Central memory CD8-positive, alpha-beta T cell (primary cell): ENCODE measurements at places on chromosomes 7 and 10.

DNA sequence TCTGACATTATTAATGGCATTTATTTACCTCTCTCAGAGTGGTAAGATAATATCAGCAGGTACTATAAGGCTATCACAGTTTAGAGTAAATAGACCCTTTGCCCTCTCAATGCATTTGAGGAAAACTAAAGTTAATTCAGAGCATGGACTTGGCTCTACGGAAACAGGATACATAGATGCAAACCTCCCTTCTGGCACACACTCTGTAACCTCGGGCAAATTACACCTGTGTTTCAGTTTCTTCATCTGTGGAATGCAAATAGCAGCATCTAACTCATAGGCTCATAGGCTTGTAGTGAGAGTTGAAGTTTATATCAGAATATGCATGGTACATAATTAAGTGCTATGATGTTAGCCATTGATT, 5.6 kb downstream of the RAPGEF5 start:
- DNase-seq: no peak

DNA sequence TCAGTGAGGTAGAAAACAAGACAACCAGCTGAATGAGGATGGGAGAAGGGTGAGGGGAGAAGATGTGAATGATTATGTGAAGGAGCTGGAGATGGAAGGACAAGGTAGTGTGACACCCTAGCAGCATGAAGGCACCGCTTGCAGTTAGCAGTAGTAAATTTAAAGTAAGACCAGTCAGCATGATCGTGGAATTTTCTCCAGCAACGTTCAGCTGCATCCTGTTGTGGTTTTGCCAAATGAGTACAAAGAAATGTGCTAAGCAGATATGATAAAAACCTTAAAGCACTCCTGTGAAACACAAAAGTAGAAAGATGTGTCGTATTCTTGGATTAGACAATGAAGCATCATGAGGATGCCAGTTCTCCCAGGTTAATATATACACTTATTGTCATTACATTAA, 34.1 kb upstream of the IFRD1 start:
- DNase-seq: no peak

DNA sequence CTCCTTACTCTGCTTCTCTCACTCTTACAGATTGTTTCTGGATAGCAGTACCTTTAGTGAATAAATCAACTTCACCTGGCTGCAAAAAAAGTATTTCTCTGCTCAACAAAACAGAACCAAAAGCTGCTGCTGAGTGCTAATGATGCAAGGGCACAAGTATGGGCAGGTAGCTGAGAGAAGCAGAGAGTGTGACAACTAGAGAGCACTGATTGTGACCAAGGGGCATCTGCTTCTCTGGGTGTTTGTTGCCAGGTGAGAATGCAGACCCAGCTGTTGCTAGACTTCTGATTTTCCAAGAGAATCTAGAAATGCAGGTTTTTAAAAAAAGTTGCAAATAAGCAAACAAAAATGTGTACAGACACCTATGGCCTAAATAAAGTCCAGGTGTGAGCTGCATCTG, 25.3 kb upstream of the PPIF start:
- DNase-seq: no peak

DNA sequence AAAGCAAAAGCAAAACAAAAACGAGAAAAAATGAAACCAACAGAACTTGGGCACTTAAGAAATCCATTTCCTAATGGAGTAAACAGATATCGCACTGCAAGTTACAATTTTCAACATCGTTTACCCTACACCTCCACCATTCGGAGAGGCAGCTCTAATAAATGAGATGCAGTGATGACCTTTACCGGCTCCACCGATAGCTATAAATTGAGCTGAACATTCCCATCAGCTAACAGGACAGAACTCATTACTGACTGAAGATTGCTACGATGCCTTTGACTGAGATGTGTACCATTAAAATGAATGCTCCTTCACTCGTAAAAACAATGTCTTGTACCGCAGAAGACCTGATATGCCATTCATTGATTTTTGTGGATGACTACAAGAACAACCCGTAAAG, 465.6 kb downstream of the DPP6 start:
- DNase-seq: no peak

GRCh38 chr7:49926720-49927119, 153.3 kb downstream of the VWC2 start:
- DNase-seq: no peak

DNA sequence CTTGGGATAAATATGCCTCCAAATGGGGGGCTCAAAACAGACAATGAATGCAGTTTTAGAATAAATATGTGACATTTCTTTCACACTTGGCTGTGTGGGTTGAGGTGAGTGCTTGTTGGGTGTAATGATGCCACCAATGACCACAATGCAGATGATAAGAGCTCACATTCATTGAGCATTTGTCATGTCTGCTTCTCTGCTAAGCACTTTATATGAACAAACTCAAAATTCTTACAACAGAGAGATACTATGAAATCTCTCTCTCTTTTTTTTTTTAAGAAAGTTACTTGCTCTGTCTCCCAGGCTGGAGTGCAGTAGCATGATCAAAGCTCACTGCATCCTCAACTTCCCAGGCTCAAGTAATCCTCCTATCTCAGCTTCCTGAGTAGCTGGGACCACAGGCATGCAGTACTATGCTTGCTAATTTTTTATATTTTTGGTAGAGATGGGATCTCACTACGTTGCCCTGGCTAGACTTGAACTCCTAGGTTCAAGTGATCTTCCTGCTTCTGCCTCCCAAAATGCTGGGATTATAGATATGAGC, 185.4 kb downstream of the JCAD start:
- no peak for DNase-seq

GRCh38 chr7:15557186-15557585, 4.6 kb downstream of the AGMO start:
- DNase-seq: no peak

DNA sequence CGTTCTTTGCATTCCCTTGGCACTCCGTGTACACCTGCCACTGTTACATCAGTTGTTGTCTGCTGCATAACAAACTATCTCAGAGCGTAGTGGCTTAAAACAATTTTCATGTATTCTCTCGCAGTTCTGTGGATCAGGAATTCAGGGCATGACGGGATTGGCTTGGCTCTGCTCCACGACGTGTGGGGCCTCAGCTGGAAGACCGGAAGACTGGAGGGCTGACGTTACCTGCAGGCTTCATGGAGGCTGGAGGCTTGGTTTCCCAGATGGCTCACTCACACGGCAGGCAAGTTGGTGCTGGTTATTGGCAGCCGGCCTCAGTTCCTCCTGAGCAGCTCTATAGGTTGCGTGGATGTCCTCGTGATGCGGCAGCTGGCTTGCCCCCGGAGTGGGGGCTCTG, 25.5 kb downstream of the NYAP1 start:
- no peak for DNase-seq

GRCh38 chr10:103912759-103913158, 5.2 kb downstream of the STN1 start:
- no peak for DNase-seq

DNA sequence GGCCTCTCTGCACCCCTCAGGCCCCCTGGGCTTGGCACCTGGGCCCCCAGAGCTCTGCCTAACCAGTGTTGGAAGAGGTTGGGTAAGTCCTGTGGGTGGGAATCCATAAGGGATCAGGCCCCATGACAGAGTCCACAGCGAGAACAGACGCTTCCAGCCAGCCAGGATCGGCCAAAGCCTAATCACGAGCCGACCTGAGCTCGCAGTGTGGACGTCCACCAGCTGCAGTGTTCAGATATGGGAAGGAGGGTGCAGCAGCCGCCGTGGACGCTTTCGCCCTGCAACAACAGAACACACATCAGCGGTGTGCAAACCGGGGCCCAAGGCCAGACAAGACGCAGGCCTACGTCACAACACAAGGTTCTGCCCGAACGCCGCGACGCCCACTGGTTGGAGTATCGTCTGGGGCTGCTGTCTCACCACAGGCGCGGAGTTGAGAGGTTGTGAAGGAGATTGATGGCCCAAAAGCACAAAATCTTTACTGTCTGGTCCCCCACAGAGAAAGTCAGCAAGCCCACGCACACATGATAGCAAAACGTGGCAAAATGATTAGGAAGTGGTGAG, 102.1 kb downstream of the FOXL3 start:
- DNase-seq: no peak

DNA sequence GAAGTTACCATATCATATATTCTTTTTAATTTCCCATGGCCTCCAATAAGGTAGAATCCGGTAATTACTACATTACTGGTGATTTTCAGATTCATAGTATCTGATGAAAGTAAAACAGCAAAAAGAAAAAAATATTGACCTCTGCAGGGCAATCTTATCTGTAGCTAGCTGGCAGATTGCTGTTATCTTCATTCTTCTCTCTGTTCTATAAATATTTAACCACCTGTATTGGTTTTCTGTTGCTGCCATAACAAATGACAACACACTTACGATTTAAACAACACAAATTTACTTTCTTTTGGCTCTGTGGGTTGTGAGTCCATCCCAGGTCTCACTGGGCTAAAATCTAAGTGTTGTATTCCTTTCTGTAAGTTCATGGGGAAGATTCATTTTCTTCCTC, 164.5 kb downstream of the ZEB1 start:
- DNase-seq: no peak

DNA sequence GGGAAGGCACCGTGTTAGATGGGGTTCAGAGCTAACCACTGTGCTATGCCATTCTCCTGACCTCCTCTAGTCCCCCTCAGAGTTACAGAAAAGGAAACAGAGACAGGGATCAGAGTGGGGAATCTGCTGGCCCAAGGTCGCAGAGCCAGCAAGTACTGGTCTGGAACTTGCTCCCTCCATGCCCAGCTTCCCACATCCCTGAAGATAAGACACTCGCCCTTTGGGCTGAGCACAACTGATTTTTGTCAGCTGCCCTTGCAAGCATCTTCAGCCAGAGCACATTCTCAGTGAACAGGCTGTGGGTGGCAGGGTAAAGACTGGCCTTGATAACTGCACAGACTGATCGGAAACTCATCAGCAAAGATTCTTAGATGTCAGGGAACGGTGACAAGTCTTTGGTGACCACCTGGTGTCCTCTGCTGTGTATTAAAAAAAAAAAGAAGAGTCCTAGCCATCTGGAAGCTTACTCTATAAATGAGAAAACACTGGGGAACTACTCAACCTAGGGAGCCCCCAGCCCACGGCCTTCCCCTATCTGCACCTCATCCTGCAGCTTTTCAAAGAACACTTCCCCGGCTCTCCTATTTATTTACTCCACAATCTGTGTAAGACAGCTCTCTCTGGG, 1.3 kb upstream of the SORBS1 start:
- no peak for DNase-seq

GRCh38 chr10:16867556-16867955, 50.3 kb upstream of the RSU1 start:
- DNase-seq: no peak

DNA sequence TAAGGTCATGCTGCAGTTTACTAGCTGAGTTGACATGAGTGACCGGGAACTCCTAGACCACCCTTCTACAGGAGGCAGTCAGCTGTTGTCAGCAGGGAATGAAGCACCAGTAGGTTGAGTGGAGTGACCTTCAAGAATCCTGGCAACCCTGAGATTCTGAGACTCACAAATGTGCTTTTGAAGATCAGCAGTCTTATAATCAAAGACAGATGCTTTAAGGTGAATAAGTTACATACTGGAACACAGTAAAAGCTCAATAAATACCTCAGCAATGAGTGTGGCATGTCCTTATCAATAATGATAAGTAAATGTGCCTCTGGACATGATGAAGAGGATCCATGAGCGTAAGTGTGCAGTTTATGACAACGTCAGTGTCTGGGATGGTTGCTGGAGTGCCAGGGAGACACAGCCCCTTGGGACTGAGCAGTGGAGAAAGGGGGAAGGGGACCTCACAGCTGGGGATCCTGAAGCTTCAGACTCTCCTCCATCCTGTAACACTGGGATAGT, 11.9 kb upstream of the OR6V1 start:
- no peak for DNase-seq

- DNase-seq: no peak
Measured at GRCh38 chr10:73289958-73290357, 37.5 kb upstream of the MRPS16 start.

DNA sequence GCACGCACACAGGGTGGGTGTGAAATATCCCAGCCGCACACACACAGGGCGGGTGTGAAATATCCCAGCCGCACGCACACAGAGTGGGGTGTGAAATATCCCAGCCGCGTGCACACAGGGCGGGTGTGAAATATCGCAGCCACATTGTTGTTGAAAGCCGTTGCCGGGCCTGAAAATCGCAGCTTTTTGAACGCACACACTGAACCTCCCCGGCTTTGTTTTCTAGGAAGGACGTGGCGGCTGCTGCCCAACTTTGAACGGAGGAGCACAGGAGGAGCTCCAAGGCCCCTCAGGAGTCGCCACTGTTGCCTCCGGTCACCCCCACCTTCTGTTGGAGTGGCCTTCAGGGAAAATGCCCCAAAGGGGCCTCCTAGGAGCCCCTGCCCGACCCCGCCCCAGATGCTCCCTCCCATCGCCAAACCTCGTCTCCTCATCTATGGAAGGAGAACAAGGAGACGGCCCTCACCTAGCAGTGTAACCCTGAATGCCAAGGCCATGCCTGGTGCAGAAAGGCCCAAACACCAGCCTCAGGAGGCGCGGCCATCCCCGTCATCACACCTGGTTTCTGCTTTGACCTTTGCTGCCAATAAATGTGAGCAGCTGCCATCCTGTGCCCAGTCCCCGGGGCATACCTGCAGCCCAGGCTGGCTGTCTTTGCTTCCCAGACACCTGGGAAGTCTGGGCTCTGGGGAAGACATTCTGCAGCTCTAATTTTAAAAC, 318.6 kb downstream of the PTPRN2 start:
- no peak for DNase-seq

DNA sequence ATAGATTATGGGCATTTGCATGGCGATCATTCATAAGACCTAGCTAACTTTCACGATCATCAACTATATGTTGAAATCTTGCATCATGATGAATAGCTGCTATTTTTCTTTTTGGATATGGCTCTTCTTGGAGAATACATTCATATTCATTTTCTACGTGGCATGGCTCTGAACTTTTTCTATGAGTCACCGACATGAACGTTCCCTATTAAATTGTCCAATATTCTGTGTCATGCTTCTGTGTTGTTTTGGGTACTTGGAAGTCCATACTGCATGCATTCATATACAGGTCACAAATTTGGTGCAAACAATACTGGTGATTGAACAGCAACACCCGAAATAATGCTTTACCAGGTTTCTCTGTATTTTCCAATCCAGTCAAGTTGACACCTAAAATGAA, 37.9 kb upstream of the ANKRD1 start:
- no peak for DNase-seq

DNA sequence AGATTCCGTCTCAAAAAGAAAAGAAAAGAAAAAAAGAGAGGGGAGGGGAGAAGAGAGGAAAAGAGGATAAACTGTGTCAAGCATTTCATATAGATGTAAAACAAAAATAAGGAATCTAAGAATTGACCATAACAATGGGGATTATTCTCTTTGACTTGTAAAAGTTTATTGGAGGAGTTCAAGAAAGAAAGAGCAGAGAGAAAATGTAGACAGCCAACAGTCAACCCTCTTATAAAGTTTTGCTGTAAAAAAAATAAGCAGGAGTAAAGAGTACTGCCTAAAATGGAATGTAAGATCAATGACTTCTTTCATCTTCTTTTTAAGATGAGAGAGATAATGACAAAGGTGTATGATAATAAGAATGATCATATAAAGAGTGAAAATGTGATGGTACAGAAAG, 87.9 kb downstream of the SNX13 start:
- DNase-seq: no peak
